ENCODE measurements at places on chromosomes 11 and 22. TPM values are rescaled to one million over a fixed set of nuclear protein-coding genes. Genes with fewer than 3 reads are reported as not detected.

- peak; percentile 84 for DNase-seq
Observed at GRCh38 chr11:76783896-76784813, 999 bp downstream of the TSKU start.

DNA sequence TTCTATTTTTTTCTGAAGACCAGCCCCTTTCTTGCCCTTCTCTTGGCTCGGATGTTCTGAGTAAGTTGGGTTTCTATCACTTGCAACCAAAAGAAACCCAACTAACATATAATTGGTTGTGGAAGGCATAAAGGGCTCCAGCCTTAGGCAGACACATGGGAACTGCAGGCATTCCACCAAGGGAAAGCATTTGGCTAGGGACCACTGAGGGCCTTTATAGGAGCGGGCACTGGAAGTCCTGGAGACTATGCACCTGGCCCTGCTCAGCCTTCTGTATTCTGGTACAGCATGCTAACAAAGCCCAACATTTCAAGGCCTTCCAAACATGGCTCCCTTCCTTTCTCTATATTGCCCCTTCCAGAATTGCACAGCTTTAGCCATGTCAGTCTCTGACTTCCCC, 17.6 kb upstream of the LMO1 start:
- DNase-seq, result no peak

DNA sequence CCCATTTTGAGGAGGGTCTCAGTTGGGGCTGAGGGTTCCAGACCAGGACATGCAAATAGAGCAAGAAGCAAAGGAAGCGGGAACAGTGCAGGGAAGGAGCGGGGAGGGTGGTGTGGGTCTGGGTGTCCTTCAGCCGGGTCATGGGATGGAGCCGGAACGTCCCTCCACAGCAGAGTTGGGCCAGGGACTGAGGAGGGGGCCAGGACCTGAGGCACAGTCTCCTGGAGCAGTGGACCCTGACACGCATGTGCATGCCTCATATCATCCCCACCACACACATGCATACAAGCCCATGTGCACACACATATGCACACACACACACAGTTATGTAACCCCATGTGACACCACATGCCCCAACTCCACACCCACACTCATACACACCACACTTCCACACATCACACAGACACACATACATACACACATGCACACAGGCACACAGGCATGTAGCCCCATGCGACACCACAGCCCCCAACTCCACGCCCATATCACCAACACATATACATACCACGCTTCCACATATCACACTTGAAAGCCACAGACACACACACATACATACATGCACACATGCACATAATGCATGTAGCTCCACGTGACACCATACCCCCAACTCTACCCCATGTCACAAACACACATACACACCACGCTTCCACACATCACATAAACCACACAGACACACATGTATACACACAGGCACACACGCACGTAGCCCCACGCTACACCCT, 1026.6 kb downstream of the BRD1 start:
- no peak for DNase-seq

DNA sequence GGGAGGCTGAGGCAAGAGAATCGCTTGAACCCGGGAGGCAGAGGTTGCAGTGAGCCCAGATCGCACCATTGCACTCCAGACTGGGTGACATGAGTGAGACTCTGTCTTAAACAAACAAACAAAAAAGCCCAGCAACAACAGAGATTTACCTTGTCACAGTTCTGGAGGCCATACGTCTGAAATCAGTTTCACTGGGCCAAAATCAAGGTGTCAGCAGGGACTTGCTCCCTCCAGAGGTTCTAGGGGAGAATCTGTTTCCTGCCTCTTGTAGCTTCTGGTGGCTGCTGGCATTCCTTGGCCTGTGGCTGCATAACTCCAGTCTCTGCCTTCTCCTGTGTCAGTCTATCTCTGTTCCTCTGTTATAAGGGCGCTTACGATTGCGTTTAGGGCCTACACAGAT, 1.5 kb downstream of the DDX10 start:
- DNase-seq, result no peak

- DNase-seq, result no peak
Observed at GRCh38 chr11:6437993-6438392, 2.8 kb downstream of the HPX start.

DNA sequence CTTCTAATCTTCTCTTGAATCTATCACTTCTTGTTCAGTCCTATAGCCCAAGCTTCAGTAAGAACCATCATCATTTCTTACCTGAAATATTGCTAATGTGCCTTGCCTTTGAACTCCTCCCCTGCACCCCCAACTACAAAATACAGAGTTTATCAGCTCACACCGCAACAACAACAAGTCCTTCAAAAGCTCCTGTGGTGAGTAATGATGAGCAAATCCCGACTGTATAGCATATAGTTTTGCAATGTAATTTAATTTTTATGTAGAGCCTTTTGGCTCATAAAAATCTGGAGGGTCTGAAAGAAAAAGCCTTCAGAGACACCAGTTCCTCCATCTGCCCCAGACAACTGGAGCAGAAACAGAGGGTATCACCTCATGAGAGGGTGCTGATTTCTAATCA, 124.7 kb downstream of the ARHGAP32 start:
- DNase-seq, result peak; percentile 12

DNA sequence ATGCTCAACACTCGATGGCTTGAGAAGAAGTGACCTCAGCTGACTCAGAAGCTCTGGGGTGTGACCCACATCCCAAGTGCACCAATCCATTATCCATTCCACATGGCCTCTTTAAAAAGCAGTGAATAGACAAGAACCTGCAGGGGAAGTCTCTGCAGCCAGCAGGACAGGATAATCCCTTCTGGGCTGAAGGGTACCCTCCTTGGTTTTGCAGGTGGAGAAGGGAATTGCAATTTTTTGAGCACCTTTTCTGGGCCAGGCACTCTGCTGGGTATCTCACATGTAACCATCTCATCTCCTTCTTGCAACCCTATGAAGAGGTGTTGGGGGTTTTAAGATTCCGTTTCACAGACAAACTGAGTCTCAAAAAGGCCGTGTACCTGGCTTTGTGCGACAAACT, 76.6 kb downstream of the MYO18B start:
- DNase-seq, result no peak

DNA sequence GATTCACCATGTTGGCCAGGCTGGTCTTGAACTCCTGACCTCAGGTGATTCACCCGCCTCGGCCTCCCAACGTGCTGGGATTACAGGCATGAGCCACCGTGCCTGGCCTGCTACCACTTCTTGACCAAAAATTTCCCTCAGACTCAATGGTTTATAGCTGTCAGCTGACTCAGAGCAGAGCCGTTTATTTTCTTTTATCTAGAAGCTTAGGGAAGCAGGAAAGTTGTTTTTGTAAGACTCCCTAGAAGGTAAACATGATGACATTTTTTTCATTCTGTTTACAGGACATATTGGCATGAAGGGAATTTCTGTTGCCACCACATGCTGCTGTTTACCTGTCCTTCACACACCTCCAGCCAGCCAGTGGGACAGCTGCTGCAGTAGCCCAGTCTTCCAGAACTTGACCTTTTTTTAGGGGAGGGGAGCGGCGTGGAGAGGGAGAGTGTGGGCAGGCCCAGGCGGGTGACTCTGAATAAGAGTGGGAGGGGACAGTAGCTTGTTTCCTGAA, 56.1 kb upstream of the PTPRJ start:
- peak; percentile 86 for DNase-seq

DNA sequence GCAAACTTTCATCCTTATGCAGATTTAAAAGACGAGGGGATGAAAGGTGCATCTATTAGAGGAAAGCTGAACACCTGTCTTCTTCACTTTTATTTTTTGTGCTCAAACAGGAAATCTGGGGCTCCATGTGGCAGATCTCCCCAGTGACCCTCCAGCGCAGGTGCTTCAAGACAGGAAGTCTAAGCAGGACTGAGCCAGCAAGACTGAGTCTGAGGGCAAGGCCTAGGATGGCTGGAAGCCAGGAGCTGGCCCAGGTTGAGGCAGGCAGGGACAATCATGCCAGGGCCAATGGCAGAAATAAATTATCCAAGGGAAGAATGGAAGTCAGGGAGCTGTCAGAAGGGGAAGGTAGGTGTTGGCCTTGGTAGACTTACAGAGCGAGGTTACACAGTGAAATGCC, 101.1 kb upstream of the SPON1 start:
- DNase-seq, result no peak

GRCh38 chr11:42812960-42813359, 498.8 kb upstream of the API5 start:
- DNase-seq, result no peak

Gene SLC17A6
- not detected for total RNA-seq

Gene MOV10L1
- total RNA-seq, result 0.72 TPM

Gene STIM1
- total RNA-seq, result 13.9 TPM

Gene MS4A12
- not detected for total RNA-seq

Measured in IMR-90 (cell line).